ENCODE measurements at places on chromosomes 12 and 14.

DNA sequence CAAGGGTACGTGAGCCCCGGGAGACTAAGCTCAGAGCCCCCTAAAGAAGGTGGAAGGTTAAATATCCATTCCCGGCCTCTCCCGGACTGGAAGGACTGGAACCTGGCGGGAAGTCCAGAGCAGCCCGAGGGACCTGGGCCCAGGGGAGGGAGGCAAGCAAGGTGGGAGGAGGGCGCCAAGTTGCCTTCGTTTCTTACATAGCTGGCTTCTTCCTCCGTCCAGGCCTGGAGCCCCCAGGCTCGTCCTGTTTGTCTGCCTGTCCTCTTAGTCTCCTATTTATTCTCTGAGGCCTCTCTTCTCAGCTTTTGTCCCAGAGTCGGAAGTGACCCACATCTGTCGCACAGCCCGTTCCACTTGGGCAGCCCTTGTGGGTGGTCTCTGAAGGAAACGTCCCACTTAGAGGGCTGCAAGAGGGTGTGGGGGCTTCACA lies 745 bp downstream of the PCK2 start:
- no peak for DNase-seq

- no peak for DNase-seq
These were observed 12.9 kb downstream of the GMFB start for GRCh38 chr14:54475911-54476310.

- no peak for DNase-seq
These were observed 363.2 kb downstream of the GALC start for GRCh38 chr14:87629788-87630187.

GRCh38 chr12:87687362-87687761 lies 341.8 kb downstream of the C12orf50 start:
- no peak for DNase-seq

DNA sequence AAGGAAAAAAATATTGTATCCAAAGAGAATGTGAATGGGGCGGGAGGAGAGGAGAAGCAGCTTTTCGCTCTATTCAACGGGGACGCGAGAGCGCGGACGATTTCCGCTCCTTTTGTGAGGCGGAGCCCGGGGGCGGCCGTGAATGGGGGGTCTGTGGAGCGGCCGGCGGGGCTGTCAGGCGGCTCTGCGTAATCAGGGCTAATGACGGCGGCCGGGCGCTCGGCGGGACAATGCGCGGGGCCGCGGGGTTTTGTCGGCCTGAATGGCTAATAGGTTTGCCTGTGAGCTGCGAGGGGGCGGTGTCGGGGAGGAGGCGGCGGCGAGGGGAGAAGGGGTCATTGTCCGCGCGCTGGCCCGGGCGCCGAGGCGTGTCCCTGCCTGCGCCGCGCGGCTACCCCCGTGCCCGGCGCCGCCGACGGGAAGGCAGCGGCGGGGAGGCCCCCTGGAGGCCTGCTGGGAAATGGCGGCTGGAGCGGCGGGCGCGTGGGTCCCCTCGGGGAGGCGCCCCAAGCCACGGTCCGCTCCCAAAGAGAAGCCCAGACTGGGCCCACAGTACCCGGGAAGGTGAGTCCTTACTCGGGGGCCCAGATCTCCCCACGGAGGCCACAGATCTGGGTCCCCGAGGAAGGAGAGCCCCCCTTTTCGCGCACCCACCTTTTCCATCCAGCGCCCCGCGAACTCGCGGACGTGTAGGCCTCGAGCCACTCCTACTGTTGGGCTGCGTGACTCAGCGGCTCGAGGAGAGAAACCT lies 6.0 kb downstream of the SIX6 start:
- peak; percentile 94 for DNase-seq

DNA sequence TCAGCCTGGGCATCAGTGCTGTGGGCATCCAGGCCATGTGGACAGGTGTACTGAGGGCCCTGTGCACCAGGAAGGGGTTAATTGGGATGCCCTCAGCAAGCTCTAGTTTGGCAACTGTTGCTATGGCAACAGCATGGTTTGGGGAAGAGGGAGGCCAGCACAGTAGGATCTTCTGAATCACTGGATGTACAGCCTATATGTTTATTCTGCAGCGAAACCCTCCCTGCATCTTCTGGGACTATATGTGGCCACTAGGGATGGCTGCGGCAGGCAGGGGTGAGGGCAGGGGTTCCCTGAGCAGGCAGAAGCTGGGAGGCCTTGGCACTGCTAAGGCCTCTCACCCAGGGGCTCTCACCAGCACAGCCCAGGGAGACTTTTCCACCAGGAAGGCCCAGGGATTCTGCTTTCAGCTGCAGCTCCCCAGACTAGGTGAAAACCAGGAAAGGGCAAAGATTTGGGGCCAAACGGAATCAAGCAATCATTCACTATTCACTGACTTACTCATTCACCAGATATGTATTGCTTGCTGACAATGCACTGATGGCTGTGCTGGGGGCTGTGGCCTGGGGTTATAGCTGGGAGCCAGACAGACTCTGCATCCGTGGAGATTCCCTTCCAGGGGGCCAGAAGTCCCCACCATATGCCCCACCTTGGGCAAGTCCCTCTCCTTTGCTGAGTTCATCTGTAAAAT lies 42.8 kb downstream of the IRF2BPL start:
- no peak for DNase-seq

- no peak for DNase-seq
These were observed 162.0 kb upstream of the TMCC3 start for GRCh38 chr12:94812345-94812744.

GRCh38 chr12:55253281-55253680 lies 8.9 kb downstream of the OR6C74 start:
- DNase-seq: no peak

- no peak for DNase-seq
These were observed 342.5 kb downstream of the EMP1 start for GRCh38 chr12:13539051-13539450.

DNA sequence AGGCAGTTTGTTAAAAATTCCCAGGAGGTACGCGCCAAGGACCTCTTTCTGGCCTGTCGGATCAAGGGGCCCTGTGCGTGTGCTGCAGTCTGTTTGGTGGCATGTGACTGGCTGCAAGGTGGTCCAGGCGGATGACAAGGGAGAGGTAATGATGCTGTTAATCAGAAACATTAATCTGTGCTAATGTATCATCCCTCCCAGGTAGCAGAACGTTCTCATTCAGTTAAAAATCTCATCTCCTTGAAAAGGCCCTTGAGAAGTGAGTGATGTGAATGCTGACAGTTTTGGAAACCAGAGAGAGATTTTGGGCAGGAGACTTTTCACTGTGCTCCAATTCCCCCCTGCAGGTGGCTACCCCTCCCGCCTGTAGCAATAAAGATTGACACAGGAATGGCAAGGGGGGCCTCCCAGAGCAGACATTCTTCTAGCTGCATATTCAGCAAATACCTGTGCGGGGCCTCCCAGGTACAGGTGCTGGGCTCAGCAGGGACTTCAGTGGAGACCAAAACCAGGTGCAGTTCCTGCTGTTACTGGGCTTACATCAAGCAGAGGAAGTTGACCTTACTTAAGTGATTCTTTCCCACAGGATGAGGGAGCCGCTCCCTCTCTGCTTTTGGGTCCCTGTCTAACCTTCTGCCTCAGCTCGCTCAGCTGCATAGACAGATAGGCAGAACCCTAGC lies 364.8 kb downstream of the CACNA1C start:
- DNase-seq: no peak

Data from neuronal stem cell (in vitro differentiated cells).